GM13976 (cell line): ENCODE measurements at places on chromosomes 5 and 9.
A peak's percentile ranks its signal among the peaks of the same experiment; 100 is the strongest.

GRCh38 chr5:116546743-116547124, 27.9 kb downstream of the SEMA6A start:
- DNase-seq: no peak

- DNase-seq: no peak
Measured at GRCh38 chr5:157485811-157486210, 25.8 kb downstream of the NIPAL4 start.

- no peak for DNase-seq
Measured at GRCh38 chr5:159179529-159180305, 29.6 kb downstream of the RNF145 start.

- DNase-seq: no peak
Measured at GRCh38 chr9:38110476-38110875, 41.4 kb upstream of the SHB start.

GRCh38 chr5:176658007-176658599, 10.8 kb downstream of the TSPAN17 start:
- peak; percentile 78 for DNase-seq

- DNase-seq: no peak
Measured at GRCh38 chr5:111673891-111674626, 82.9 kb downstream of the NREP start.

DNA sequence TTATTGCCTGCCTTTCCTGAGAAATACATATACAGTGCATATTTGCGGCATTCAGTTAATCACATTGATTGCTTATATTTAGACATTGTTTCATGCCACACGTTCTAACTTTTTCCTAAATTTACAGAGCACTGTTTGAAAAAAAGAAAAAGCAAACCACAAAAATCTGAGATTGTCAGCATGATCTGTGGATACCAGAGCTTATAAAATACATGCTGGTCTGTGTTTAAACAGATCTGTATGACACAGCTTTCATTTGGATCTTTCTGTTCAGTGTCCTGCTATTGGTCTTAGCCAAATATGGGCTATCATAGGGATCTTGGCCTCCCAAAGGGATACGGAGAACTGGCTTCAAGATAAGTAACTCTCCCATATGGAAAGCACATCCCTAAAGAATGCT, 20.2 kb downstream of the ALDH1A1 start:
- DNase-seq: no peak

DNA sequence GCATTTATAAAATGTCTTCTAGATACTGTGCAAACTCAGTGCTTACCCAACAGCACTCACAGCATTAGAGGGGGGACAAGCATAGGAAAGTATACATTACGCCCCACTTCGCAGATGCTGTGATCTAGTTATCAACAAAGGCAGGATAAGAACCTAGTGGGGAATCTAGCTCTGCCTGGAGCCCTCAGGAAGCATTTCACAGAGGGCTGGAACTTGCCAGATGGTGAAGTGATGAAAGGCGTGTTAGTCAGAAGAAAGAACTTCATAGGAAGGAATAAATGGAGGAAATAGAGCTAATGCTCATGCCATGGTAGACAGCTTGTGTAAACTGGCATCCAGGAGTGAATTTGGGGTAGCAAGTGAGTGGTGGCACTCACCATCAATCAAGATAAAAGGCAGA, 25.8 kb downstream of the DIRAS2 start:
- DNase-seq: no peak

GRCh38 chr9:13568405-13568804, 288.9 kb upstream of the MPDZ start:
- DNase-seq: no peak

DNA sequence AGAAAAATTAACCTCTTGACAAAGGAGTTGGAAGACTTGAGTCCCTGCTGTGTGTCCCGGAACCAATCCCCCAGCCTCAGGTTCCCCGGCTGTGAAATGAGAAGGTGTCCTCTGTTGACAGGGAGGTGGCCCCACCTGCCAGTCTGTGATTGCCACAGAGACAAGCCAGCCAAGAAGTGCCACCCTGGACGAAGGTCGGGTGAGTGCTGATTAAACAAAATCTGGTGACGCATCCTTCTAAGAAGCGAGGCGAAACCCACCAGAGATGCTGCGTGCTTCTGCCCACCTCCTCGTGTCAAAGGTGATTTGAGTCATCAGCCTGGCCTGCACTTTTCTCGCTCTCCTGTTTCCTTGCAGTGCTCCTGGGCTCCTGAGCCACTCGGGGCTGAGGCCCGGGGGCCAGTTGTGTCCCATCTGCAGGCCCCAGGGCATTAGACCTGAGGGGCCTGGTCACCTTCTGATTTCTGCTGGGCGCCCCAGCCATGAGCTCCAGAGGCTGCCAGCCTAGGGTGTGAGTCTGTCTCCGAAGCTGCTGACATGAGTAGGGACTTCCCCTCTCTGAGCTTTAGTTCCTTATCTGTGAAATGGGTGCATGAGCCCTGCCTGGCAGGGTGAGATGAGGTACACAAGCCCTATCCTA, 28.7 kb downstream of the NEK6 start:
- peak; percentile 81 for DNase-seq

DNA sequence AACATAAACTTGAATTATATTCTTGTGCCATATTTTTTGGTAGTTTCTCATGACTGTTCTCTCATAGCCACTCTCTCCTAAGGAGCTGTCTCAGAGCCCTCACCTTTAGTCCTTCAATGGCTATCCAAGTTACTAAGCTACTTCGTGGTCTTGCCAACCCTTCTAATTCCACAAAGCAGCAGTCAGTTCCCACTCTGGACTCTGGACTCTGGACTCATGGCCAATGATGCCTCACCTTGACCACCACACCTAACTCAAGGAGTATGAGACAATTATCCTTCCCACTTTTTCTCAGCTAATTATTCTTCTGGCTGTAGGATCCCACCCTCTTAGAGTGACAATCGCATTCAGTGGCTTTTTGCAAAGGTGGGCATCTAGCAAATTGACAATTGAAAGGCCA, 42.2 kb downstream of the TUSC1 start:
- DNase-seq: no peak

- DNase-seq: no peak
Measured at GRCh38 chr5:1930880-1931603, 48.3 kb upstream of the IRX4 start.
